ENCODE measurements at places on chromosomes 16 and 17. TPM values are rescaled to one million over a fixed set of nuclear protein-coding genes. Genes with fewer than 3 reads are reported as not detected.

GRCh38 chr17:6455321-6455705 is 11.1 kb downstream of the PIMREG start:
- no peak for DNase-seq
- no peaks in the 10 kb centered on the region for H3K4me1 ChIP-seq
- H3K27me3 ChIP-seq: no peaks in the 10 kb centered on the region
- peaks cover under 1% of the 10 kb centered on the region for H3K36me3 ChIP-seq

Gene CD7
- total RNA-seq: not detected

GRCh38 chr16:82761236-82761635 is 134.5 kb downstream of the CDH13 start:
- H3K36me3 ChIP-seq: no peaks in the 10 kb centered on the region
- no peak for DNase-seq
- no peak overlapping the region for H3K27ac ChIP-seq
- H3K4me1 ChIP-seq: no peaks in the 10 kb centered on the region

Gene ICAM2
- total RNA-seq: 0.99 TPM

DNA sequence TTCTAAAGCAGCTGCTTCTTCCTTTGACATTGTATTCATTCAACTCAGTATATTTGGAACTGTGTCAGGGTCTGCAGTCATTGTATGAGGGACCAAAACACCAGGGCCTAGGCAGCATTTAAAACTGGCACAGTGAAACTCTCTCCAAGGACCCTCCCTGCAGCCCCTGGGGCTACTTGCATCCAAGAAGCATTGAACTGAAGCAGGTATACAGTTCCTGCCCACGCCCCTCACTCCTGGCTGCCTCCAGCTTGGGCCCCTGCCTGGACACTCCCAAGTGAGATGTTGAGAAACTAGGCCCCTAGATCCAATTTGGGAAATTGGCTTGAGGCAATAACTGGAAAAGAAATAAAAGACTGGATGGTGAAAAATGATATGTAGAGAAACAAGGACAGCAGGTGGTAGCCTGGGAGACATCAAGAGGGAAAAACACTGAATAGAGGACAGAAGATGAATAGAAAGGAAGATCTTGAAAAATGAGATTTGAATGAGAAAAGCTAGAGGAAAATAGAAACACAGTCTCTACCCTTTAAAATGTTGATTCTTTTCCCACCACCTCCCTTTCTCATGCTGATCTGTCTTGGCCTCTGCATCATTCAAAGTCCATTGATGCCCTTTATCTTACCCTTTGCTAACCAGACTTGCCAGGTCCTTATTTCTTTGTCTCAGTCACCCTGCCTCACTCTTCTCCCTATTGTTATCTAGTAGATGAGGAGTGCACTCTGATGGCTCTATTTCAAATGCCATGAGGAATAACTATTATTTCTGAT is 368.8 kb upstream of the CDH8 start:
- DNase-seq: no peak

- H3K27ac ChIP-seq: no peak overlapping the region
- no peak overlapping the region for H3K4me3 ChIP-seq
- H3K4me1 ChIP-seq: no peaks in the 10 kb centered on the region
- H3K27me3 ChIP-seq: no peaks in the 10 kb centered on the region
- DNase-seq: no peak
Measured at GRCh38 chr16:56947604-56947995, 14.2 kb upstream of the CETP start.

DNA sequence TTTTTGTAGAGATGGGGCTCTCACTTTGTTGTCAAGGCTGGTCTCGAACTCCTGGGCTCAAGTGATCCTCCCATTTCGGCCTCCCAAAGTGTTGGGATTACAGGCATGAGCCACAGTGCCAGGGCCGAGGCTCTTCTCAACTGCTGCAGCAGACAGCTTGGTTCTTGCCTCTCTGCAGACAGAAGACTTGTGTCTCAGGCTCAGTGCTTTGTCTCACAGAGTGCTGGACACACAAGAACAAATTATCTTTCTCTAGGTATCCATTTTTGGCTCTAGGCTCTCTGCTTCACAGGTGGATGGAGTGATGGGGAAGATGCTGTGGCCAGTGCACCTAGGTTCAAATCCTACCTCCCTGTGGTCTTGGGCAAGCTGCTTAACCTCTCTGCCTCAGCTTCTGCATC is 80.8 kb upstream of the RNU2-1 start:
- no peaks in the 10 kb centered on the region for H3K4me1 ChIP-seq
- H3K27me3 ChIP-seq: no peaks in the 10 kb centered on the region
- no peak for DNase-seq

DNA sequence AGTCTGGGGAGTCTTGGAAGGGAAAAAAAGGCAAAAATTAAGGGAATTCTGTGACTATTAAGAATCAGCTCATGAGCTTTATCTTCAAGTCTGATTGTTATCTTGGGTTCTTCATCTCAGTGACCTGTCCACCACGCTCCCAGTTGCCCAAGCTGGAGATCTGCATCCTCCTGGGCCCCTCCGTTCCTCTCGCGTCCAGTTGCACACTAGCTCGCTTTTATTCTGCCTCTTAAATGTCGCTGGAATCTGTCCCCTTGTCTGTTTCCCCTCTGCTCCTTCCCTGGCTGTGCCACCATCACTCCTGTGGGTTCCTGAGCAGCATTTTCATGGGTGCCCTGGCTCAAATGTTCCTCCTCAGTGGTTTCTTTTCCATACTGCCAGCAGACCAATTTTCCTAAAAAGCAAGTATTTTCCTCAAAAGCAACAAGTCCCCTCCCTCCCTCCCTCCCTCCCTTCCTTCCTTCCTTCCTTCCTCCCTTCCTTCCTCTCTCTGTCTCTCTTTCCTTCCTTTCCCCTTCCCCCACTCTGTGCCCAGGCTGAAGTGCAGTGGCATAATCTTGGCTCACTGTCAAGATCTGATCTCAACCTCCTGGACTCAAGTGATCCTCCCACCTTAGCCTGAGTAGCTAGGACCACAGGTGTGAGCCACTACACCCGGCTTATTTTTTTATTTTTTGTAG is 1.4 kb downstream of the ENDOV start:
- no peak for DNase-seq
- no peak overlapping the region for H3K27ac ChIP-seq
- H3K27me3 ChIP-seq: no peaks in the 10 kb centered on the region

GRCh38 chr16:65445313-65446260 is 323.7 kb upstream of the CDH11 start:
- H3K27ac ChIP-seq: no peak overlapping the region
- DNase-seq: no peak
- no peaks in the 10 kb centered on the region for H3K27me3 ChIP-seq
- H3K36me3 ChIP-seq: no peaks in the 10 kb centered on the region

DNA sequence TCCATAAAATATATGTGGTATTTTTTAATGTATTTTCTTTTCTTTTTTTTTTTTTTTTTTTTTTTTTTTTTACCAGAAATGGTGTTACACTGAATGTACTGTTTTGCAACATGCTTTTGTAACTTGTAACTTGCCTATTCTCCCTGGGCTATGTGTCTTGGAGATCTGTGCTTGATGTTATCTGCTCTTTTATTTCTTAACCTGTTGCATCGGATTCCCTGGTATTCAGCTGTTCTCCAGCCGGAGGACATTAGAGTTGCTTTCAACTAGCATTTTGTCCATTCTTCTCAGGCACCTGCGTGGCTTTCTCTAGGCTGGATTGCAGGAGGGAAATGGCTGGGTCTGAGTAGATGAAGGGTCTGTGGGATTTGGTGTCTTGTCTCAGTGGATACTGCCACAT is 47.4 kb downstream of the KATNIP start:
- no peak overlapping the region for H3K4me3 ChIP-seq
- no peak overlapping the region for H3K27ac ChIP-seq
- H3K27me3 ChIP-seq: no peaks in the 10 kb centered on the region
- no peak for DNase-seq
- no peaks in the 10 kb centered on the region for H3K4me1 ChIP-seq

Gene PRCD
- total RNA-seq: not detected

Gene ZFHX3
- total RNA-seq: 21.8 TPM

GRCh38 chr17:72422204-72422504 is 301.3 kb downstream of the SOX9 start:
- H3K4me1 ChIP-seq: peaks cover 26% of the 10 kb centered on the region
- no peaks in the 10 kb centered on the region for H3K36me3 ChIP-seq
- no peak overlapping the region for H3K27ac ChIP-seq
- no peak for DNase-seq
- no peaks in the 10 kb centered on the region for H3K27me3 ChIP-seq
- H3K4me3 ChIP-seq: no peak overlapping the region

GRCh38 chr17:72715906-72716572 is 376.4 kb downstream of the SLC39A11 start:
- H3K36me3 ChIP-seq: no peaks in the 10 kb centered on the region
- no peaks in the 10 kb centered on the region for H3K4me1 ChIP-seq

Gene CACNA1G
- 7.1 TPM for total RNA-seq

Gene PMFBP1
- total RNA-seq: 1.2 TPM

Gene ZNF785
- total RNA-seq: 21.4 TPM

DNA sequence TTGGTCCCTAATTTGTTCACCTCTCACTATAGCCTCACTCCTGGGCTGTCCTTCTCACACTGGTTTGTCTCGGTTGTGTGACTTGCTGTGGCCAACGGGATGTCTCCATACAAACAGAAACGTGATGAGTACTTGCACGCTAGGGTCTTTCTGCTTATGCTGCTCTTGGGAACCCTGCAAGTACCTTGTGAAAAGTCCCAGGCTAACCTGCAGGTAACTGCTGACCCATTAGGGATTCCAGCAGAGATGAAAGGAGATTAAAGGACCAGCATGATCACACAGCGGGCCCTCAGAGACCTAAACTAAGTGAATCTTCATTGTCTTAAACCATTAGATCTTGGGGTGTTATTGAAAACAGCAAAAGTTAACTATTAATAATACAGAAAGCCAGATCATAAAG is 562.8 kb upstream of the GOT2 start:
- H3K36me3 ChIP-seq: no peaks in the 10 kb centered on the region
- no peak overlapping the region for H3K4me3 ChIP-seq
- peaks cover 5% of the 10 kb centered on the region for H3K27me3 ChIP-seq
- no peak overlapping the region for H3K27ac ChIP-seq
- no peak for DNase-seq

- H3K4me3 ChIP-seq: no peak overlapping the region
- H3K27ac ChIP-seq: no peak overlapping the region
- no peak for DNase-seq
- H3K4me1 ChIP-seq: no peaks in the 10 kb centered on the region
- no peaks in the 10 kb centered on the region for H3K36me3 ChIP-seq
- H3K27me3 ChIP-seq: peaks cover 24% of the 10 kb centered on the region
Measured at GRCh38 chr17:56480501-56480900, 113.0 kb upstream of the NOG start.

Gene RCVRN
- total RNA-seq: not detected

GRCh38 chr17:17564896-17565295 is 26.6 kb downstream of the PEMT start:
- H3K4me3 ChIP-seq: no peak overlapping the region
- no peaks in the 10 kb centered on the region for H3K36me3 ChIP-seq
- DNase-seq: no peak
- no peaks in the 10 kb centered on the region for H3K4me1 ChIP-seq
- H3K27ac ChIP-seq: no peak overlapping the region

DNA sequence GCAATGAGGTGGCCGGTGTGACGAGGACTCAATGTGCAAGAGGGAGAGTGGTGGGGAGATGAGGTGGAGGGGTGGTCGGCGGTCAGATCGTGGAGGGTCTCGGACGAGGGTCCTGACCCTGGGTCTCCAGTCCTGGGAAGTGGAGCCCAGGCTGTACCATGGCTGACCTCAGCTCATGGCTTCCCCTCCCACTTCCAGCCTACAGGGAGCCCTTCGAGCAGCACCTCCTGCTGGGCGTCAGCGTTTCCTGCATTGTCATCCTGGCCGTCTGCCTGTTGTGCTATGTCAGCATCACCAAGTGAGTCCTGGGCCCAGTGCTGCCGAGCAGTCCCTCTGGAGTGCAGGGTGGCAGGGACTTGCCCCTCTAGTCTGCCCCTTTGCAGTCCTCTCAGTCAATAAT is 41.8 kb downstream of the IL4R start:
- peak; percentile 71 for DNase-seq
- H3K4me1 ChIP-seq: no peaks in the 10 kb centered on the region
- H3K4me3 ChIP-seq: no peak overlapping the region
- H3K27ac ChIP-seq: no peak overlapping the region
- H3K27me3 ChIP-seq: no peaks in the 10 kb centered on the region

Gene SLC16A5
- 0.80 TPM for total RNA-seq

Gene PPP1R27
- not detected for total RNA-seq

DNA sequence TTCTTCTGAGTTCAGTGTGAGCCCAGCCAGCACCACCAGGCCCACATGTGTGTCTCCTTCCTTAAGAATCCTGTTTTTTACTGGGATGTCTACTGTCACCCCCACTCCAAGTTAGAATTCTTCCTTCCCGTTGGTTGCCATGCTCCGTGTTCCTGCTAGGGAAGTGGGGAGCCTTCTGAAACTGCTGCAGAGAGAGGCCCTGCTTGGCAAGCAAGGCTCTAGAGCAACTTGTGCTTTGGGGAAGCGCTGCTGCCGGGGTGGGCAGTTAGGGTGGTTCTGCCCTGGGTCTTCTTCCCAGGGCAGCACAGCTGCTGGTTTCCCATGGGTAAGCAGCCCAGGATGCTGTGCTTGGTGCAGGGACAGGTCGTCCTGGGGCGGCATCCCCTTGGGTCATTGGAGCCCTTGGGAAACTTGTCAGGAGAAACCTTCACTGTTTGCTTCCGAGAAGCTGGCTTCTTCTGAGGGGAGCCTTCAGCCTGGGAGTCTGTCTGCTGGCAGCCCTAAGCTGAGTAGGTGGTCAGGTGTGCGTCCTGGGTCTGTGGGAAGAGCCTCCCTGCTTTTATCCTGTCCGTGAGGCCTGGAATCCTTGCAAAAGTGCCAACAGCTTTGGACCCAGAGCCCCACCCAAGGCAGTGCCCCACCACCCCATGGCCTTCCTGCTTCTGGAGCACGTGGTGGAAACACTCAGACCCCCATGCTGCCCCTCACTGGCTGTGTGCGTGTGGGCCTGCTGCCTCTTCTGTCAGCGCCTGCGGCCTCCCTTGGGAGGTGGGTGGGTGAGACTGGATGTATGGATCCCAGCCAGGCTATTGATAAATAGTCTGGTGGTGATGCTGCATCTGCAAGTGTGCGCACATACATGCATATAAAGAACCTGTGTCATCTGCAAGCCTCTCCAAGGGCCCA is 71.8 kb downstream of the PLD6 start:
- H3K27me3 ChIP-seq: no peaks in the 10 kb centered on the region
- DNase-seq: no peak
- H3K36me3 ChIP-seq: peaks cover 46% of the 10 kb centered on the region
- peaks cover 16% of the 10 kb centered on the region for H3K4me1 ChIP-seq
- no peak overlapping the region for H3K4me3 ChIP-seq

- DNase-seq: no peak
- H3K27ac ChIP-seq: no peak overlapping the region
- H3K4me1 ChIP-seq: no peaks in the 10 kb centered on the region
- H3K27me3 ChIP-seq: peaks cover 6% of the 10 kb centered on the region
Measured at GRCh38 chr17:83131401-83132011, 52.1 kb downstream of the METRNL start.

Gene CORO6
- total RNA-seq: 19.7 TPM

Gene SDR42E1
- not detected for total RNA-seq

DNA sequence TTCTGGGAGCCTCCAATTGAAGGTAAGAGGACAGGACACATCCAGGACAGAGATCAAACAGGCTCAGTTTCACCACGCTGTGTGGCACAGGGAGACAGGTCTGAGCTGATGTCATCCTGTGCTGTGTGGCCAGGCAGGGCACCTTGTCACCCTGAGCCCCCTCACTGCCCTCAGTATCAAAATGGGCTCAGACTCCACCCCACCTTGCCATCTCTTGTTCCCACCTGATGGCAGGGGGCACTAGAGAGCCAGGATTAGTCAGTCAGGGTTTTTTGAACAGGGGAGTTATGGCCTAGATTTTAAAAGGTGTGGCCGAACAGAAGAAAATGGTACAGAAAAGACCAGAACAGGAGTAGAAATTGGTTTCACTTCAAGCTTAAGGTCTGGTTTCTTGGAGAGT is 2.6 kb downstream of the KAT2A start:
- no peaks in the 10 kb centered on the region for H3K4me1 ChIP-seq
- DNase-seq: peak; percentile 15
- H3K36me3 ChIP-seq: peaks cover 12% of the 10 kb centered on the region

Measured in A673 (cell line).